ENCODE measurements at places on chromosomes 1 and 21.

DNA sequence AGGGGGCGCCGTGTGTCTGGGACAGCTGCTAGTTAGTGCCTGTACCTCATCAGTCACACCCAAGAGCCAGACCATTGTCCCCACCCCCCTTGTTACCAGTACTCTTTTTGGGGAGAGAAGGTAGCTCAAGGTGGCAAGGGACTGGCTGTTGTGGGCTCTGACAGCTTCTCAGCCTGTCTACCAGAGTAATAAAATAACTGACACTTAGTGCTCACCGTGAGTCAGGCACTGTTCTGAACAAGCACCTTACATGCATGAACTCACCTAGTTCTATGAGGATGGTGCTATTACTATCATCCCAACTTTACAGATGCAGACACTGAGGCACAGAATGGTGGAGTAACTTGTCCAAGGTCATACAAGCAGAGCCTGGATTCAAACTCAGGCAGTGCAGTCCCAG is 34.7 kb downstream of the IER5 start:
- no peak for DNase-seq

DNA sequence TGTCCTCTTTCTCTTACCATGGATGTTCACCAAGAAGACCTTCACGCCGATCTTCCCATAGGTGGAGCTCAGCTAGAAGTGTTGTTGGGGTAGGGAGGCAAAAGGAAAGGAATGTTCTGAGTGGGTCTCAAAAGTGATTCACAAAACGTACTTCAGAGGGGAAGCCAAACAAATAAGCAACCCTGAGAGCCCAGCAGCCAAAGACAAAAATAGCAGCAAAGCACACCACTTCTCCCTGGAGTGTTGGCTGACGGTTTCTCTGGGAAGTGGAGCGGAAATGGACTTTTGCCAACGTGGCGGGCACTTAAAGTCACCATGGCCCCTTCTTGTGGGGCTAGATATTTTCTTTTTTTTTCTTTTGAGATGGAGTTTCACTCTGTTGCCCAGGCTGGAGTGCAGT is 23.1 kb downstream of the SLC26A9 start:
- no peak for DNase-seq

DNA sequence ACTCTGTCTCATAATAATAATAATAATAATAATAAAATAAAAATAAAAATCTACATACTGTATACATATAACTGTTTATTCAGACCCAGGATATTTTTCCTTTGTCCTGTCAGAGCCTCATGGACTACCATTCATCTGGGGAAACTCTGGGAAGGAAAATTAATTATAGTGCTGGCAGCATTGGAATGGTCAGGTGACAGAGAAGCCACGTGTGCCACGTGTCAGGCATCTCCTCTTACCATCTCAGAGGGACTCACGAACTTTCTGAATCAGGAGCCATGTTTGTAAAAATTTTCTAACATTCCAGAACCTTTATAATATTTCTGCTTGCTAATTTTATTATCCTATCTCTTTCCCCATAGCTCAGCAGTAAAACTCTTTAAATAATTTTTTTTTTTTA is 97.8 kb upstream of the HNRNPU start:
- no peak for DNase-seq

DNA sequence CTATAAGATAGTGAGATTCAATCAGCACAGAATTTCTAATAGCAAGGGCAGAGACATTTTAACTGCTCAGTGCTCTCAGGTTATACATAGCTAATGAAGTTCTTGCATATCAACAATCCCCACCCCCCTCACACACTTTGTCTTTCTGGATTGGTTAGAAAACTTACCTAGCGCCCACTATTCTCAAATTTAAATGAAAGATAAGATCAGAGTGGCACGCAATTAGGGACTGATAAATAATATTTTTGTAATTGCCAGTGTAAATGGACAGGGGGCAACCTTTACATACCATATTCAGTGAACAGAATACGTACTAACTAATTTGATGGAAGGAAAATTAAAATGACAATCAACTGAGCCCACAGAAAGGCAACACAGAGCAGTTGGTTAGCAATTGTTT is 11.7 kb downstream of the SELL start:
- no peak for DNase-seq

GRCh38 chr1:185813401-185813979 is 79.3 kb downstream of the HMCN1 start:
- no peak for DNase-seq
